Retina (tissue), 1 donor: ENCODE measurements at places on chromosomes 6 and 20.

DNA sequence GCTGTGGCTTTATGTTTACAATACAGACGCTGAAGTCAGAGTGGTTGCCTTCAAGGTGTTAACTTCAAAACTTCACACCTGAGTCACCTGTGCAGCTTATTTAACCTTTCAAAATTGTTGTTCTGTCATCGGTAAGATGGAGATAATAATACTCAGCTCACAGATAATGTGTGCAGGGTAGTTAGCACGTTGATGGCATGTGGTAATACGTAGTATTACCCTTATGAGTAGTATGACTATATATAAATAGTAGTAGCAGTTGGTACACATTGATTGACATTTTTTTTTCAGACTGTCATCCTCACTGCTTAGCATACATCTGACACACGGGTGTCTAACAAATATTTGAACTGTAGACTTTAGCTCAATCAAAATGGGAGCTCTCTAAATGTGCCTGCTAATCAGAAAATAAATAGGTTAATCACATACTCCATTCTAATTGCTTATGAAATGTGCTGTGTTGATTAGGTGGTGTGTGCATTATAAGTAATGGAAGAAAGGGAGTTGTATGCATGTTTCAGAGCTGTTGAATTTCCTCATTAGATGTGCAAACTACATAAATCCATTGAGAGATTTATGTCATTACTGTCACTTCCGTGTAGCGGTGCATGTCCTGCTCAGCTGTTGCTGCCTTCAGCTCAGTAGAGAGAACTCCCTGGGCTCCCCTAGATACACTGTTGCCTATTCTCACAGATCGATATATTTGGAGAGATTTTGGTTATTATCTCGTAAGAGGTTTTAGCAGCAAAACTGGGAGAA is 11.2 kb upstream of the MROH8 start:
- DNase-seq, result no peak

GRCh38 chr6:49097116-49097515 is 365.9 kb downstream of the MMUT start:
- DNase-seq, result no peak

GRCh38 chr6:167690931-167691330 is 135.8 kb upstream of the AFDN start:
- no peak for DNase-seq

DNA sequence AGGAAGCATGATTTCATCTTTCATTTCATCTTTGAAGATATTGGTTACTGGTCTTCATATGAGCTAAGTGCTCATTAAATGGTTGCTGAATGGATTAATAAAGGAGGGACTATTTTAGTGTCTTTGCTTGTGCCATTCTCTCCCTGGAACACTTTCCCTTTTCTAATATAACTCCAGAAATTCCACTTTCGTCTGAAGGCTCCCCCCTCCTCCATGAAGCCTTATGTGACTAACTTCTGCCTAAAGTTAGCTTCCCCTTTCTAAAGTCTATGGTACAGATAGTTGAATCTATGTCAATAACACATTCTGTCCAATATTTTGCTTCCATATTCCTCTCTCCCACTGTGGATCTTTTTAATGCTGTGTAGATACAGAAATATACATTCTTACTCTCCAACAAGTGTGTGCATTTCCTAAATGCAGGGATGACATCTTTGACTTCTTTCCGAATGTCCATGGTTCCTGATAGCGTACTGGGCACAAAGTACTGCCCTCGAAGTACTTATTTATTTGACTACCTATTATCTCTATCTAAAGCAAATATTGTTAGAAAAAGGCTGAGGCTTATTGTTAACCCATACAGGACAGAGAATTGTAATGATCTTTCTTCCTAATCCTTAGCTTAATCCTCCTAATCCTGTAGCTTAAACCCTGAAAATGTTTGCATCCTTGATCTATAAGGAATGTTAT is 84.7 kb upstream of the ELOVL5 start:
- DNase-seq, result no peak

DNA sequence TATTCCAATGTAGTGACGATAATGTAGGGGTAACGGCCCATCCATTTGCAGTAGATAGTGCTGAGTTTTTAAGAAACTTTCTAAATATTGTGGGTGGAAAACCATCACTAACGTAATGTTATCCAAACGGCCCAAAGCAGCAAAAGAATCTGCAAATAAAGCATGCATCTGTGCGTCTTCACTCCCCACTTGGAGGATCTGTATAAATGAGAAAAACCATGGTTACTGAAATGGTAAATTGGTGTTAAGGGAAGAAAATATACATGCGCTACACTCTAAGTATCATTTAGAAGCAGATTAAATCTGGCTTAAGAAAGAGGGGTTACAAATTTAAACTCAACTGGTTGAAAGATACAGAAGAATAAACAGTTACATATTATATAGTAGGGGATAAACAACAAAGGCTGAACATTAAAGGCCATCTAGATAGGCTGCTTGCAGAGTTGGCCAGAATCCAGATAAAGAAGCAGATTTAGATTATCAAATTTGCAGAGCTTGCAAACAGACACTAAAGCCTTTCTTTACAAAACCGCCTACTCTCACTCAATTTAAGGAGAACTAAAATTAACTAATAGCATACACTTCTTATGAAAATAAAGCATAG is 93.3 kb downstream of the SESN1 start:
- no peak for DNase-seq

DNA sequence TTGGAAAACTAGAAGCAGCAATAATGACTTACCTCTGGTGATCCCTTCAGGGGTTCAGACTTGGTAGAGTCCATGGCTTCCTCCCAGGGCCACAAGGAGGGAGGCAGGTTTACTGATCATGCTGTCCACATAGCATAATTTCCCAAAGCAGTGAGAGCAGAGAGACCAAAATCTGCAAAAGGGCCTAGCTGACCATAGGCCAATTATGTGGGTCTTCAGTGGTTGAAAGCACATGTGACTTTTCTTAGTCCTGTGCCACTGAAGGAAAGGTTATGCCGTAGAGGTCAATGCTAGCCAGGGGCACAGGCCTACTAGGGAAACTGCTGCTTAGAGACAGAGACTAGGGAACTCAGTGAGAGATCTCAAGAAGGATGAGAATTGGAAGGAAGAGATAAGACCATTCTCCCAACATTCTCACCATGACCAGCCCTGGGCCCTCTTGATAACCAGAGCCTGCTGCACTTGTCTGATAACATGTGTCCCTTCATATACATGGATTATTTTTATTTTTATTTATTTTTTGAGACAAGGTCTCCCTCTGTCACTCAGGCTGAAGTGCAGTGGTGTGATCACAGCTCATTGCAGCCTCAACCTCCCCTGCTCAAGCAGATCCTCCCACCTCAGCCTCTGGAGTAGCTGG is 2.0 kb upstream of the GTPBP2 start:
- no peak for DNase-seq

GRCh38 chr6:11815231-11815630 is 36.6 kb upstream of the ADTRP start:
- no peak for DNase-seq

DNA sequence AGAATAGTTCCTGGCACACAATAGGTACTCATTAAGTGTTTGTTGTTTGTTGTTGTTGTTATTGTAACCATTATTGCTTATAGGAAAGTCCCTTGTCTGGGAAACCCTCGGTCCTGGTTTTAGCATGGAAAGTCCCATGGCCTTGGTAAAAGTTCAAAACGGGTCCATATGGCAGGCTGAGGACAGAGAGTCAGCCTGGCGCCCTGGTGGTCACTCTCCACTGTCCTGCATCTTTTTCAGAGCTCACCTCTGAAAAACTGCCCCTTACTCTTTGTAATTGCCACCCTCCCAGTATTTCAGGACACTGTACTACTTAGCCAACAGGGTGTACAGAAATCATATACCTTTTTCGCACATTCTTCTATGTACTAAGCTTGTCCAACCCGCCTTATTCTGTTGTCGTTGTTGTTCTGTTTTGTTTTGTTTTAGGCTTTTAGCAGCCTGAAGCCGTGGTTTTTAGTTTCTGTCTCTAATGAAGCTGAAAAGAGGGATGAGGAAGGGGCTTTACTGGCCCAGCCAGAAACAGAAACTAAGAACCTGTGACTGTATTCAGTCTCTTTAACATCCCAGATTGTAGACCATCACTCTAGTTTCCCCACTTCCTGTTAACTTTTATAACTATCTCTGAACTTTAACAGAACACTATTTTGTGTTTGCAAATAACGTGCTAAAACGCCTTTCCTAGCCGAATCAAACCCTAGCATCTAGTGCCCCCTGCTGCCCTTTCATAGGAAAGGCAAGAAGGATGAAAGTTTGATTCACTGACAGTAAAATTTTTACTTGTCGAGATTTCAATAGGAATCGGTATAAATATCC is 7.6 kb upstream of the TMEM14A start:
- DNase-seq, result no peak

DNA sequence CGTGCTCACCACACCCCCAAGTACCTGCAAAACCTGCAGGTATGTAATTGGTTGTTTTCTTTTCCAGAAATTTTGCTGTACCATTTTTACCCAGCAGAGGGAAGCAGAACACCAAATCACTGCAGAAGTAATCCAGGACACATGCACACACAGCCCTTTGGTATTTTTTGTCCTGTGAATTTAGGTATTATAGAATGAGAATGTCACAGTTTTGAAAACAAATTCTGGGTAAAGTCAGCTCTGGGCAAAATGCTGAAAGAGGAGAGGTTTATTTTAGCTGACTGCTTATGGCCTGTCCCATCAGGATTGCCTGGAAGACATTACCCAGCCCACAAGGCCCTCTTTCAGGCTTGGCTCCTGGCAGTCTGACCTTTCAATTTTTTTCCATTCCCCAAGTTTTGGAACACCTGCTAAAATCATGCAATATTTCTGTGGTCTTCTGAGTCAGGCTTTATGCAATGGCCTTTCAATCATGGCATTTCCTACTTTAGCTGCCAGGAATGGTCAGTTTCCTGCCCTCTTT is 3.5 kb upstream of the EFHC1 start:
- DNase-seq, result peak; percentile 75

- DNase-seq, result no peak
Observed at GRCh38 chr6:40341726-40342125, 245.4 kb downstream of the LRFN2 start.

- no peak for DNase-seq
Observed at GRCh38 chr6:17907406-17908229, 79.8 kb downstream of the KIF13A start.

DNA sequence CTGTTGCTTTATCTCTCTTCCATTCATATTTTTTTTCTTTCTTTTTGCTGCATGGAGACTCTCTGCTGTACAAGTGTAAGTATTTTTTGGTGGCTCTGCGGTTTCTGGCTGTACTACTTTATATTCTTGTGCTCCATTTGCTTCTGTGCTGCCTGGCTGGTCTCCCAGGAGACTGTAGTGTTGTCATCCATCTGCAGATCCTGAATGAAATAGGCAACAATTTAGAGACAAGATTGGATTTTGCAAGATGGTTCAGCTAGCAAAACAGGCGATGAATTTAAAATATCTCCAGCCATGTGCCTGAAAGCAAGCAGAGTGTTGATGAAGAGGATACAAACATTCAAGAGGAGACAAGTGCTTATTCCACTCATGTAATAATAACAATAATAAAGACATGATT is 75.1 kb upstream of the SCGN start:
- peak; percentile 7 for DNase-seq

DNA sequence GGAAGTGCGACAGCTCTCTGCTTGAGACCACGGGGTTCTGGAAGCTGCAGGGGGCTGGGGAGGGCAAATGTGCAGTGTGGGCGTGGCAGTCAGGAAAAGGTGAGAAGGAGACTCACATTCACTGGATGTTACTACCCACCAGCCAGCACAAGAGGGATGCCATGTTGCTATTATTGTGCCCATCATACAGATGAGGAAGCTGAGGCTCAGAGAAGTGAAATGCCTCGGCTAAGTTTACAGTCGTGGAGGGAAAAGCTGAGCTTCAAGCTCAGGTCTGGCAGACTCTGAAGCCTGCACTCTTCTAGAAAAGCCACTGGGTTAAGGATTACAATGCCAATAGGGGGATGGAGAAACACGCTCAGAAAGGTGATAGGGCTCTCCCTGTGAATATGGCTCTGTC is 34.4 kb downstream of the HNF4A start:
- no peak for DNase-seq

DNA sequence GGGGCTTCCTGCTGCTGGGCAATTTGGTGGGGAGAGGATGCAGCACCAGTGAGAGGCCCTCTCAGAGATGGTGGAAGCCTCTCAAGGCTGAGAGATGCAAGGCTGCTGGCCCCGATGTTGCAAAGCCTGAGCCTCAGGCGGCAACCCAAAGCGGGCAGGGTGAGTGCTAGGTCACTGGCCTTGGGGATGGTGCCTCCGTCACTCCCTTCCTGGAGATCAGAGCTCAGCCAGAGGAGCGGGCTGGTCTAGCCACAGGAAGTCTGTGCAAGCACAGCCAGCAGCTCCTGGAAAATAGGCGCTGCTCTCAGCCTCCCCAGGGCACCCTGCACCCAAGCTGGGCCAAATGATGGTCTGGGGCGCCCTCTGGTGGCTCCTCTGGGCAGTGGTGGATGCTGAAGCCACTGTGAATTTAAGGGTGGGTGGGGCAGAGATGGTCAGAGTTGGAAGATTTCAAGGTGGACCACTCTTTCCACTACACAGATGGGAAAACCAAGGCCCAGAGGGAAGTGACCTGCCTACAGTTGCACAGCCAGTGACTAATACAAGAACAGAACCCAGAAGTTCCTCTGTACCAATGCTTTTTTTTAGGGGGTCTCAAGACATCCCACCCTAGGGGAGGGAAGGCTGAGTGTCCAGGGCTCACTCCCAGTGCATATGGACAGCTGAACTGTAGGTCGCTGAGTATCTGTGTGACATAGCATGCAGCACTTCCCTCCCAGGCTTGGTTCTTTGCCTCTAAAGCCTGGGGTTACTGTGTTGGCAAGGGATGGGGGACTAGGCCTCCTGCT is 20.8 kb downstream of the C20orf203 start:
- DNase-seq, result peak; percentile 92

DNA sequence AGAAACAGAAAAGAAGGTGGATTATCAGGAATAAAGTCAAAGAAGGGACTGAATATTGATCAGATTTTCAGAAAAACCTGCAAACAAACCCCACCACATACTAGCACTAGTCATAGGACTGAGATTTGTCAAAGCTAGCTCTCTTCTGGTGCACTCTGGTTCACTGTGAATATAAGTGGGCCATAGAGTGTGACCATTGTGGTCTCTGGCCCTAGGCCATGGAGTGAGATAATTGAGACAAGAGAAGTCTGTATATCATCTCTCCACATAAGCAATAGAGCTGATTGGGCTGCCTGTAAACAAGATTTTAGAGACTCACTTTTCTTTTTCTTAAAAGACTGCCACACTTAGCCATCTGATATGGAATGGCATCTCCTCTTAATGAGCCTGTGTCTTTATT is 247.2 kb downstream of the LAMA2 start:
- DNase-seq, result no peak

DNA sequence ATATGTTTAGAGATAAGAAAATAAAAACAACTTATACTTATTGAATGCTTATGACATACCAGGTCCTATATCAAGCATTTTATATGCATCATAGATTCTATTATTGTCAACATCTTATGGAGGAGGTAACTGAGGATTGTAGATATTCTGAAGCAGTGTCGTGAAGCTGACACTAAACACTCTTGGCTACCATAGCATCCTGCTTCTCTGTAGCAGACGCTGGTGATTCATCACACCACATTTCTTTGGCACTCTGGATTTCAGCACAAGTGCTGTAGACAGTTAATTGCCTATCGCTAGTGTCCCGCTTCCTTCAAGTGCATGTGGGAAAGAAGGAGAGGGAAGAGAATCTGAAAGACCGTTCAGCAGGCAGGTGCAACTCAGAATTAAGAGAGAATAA is 317.1 kb downstream of the PLCB1 start:
- no peak for DNase-seq
